ENCODE measurements at places on chromosomes 1 and 21.

DNA sequence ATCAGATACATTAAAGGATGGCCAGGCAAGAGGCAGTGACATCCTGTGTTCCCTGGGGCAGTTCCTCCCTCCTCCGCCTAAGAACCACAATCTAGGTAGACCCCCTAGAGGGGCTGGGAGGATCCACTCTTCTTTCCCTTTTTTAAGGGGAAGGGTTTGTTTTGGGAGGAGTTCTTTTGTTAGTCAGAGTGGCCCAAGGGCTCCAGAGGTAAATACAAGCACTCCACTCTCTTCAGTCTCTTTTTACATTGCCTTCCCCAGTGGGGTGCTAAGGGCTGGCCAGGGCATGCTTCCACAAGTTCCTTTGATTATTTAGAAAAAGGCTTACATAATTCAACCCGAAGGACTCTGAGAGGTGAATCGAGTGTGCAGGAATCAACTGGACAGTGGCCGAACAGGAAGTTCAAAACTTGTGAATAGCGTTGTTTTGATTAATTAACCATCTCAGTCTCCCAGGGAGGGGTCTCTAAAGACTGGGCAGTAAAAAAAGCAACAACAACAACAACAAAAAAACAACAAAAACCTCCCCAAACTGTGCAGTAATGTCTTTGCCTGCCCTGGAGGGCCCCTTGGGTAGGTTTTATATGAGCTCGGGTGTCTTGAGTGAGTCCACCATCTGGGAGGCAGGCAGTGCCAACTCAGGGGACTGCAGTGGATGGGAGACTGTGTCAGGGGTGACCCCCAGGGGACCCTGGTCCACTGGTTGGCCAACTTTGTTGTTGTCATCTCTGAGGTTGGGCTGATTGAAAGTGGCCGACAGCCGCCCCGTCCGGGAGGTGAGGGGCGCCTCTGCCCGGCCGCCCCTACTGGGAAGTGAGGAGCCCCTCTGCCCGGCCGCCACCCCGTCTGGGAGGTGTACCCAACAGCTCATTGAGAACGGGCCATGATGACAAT lies 33.2 kb upstream of the ENO1 start:
- no peak for DNase-seq

DNA sequence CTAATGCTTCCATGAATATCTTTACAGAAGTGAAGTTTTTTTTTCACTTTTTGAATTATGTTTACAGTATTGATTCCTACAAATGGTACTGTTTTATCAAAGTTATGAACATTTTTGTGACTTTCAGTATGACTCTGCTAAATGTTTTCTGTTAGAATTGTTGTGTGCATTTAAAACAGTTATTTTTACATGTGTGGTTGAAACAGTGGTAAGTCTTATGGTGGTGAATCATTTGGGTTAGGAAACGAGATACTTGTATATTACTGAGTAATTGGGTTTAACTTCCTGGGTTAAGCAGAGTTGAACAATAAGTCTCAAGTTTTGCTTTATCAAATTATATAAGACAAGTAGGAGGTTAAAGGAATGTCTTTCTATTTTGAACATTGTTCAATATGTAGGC lies 66.8 kb downstream of the VPS13D start:
- no peak for DNase-seq

DNA sequence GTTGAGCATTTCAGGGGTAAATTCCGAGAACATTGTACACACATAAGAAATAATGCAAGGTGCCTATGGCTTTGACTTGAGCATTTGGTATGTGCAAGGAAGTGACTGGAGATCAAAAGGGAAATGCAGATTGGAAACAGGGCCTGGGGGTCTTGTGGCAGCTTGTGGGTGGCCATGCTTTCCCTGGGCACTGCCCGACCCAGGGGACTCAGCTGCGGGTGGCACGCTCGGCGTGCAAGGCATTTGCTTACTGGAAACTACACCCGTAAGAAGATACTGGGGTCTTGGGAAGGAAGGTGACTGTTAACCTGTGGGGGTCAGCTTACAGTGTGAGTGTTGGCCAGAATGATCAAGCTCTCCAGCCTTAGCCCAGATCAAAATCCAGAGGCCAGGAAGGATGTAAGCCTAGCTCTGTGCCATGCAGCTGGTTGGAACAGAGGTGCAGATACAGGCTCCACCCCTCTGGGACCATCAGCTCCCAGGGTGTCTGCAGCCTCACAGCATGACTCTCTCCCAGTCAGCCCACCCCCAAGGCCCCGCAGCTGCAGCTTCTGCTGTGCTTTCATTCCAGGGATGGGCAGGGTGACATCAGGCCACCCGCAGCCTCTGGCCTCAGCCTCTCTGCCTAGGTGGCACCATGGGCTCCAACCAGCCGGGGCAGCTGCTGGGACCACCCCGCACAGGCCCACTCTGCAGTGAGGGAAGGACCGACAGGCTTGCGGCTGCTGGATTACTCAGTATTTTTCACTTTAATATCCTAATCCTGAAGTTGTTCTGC lies 55.1 kb downstream of the KIF26B start:
- no peak for DNase-seq

DNA sequence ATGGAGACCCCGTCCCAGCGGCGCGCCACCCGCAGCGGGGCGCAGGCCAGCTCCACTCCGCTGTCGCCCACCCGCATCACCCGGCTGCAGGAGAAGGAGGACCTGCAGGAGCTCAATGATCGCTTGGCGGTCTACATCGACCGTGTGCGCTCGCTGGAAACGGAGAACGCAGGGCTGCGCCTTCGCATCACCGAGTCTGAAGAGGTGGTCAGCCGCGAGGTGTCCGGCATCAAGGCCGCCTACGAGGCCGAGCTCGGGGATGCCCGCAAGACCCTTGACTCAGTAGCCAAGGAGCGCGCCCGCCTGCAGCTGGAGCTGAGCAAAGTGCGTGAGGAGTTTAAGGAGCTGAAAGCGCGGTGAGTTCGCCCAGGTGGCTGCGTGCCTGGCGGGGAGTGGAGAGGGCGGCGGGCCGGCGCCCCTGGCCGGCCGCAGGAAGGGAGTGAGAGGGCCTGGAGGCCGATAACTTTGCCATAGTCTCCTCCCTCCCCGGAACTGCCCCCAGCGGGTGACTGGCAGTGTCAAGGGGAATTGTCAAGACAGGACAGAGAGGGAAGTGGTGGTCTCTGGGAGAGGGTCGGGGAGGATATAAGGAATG lies 505 bp downstream of the LMNA start:
- DNase-seq, result no peak

DNA sequence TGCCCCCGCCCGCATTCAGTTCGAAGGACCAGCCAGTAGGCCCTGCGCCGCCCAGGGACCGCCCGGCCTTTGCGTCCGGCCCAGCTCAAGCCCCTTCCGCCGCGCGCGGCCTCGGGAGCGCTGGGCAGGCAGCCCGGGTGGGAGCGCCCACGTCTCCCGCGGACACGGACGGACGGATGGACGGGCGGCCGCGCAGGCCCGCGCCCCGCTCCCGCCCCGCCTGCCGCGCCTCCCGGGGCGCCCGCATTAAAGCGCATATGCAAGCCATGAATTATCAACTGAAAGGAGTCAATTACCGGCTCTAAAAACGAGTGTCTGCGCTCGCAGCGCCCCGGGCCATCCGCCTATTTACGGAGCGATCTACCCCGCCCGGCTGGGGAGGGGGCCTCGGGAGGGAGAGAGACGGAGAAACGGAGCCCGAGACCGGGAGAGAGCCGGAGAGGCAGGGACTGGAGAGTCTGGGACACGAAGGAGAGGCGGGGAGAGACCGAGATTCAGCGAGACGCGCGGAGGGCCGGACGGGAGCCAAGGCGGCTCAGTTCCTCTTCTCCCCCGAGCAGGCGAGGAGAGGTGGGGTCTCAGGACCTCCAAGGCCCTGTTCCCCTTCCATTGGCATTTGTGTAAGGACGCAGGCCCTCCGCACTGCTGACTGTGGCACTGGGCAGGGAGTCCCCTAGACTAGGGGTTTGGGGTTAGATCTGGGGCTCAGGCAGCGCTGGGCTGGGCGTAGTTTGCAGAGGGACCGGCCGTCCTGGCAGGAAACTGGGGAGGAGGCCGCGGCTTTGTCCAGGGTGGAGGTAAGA lies 41.3 kb upstream of the DMBX1 start:
- DNase-seq, result no peak

DNA sequence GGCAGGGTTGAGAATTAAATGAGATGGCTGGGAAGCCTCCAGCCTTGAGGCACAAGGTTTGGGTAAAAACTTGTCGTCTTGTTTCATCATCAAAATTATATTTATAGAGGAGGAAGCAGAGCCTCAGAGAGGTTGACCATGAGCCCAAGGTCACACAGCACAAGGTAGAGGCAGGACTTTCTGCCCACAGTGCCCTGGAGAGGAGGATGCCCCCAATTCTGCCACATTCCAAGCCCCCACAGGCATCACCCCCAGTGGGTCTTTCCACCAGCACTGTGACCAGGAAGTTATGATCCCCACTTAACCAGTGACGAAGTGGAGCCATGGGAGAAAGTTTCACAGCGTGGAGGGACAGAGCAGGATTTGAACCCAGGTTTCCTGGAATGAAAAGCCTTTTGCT lies 400.0 kb downstream of the MATN1 start:
- no peak for DNase-seq

GRCh38 chr1:209876078-209876800 lies 48.5 kb downstream of the UTP25 start:
- DNase-seq, result no peak

- DNase-seq, result no peak
Measured at GRCh38 chr1:8382608-8383505, 64.9 kb downstream of the SLC45A1 start.

- DNase-seq, result no peak
Measured at GRCh38 chr1:32099426-32099825, 8.4 kb upstream of the KPNA6 start.

DNA sequence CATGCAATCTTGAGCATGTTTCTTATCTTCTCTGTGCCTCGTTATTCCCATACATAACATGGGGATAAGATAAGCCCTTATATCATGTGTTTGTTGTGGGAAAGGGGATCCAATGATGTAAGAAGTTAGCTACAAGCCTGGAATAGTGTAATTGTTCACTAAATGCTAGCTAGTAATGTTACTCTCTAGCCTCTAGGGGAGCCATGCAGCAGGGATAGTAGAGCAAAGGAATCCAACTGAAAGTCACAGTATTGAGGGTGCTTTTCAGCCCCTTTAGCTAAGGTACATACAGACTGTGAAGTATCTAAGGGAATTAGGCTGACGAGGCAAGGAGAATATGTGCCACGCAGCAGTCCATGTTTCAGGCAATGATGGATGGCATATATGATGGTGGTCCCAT lies 46.9 kb downstream of the IL23R start:
- DNase-seq, result no peak

- DNase-seq, result no peak
Measured at GRCh38 chr1:170461762-170462384, 70.1 kb upstream of the GORAB start.

- no peak for DNase-seq
Measured at GRCh38 chr1:101613546-101613945, 376.7 kb downstream of the S1PR1 start.

GRCh38 chr1:47993416-47993740 lies 3.8 kb downstream of the TRABD2B start:
- DNase-seq, result no peak

- peak; percentile 49 for DNase-seq
Measured at GRCh38 chr21:33127154-33127867, 57.4 kb downstream of the OLIG1 start.

DNA sequence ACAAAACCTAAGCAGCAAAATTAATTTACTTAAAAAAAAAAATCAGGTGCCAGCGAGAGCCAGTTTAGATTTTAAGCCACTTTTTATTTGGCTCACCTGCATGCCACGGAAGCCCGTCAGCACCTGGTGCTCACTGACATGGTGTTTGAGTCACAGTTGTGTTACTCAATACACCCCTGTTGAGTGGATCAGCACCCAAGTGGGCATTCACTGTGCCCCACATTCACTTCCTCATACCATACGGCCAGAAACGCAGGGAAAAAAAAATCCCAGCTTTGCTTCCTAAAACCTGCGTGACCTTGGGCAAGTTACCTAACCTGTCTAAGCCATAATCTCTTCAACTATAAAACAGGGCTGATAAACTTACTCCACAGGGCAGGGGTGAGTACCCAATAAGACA lies 42.8 kb upstream of the SIM2 start:
- no peak for DNase-seq

DNA sequence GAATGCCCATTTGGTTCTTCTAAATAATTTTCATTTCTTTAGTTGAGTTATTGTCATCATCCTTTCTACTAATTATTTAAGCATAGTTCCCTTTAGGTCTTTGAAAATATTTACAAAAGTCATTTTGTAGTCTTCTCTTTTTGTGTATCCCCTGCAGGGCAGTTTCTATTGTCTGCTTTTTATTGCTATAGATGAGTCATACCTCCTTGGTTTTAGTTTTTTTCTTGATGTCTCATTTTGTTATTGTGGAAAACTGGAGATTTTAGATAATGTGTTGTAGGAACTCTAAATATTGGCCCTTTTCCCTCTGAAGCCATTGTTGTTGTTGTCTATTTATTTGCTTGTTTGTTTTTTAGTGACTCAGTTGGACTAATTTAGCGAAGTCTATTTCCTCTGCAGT lies 387.9 kb downstream of the NUF2 start:
- no peak for DNase-seq

GRCh38 chr1:111369177-111369576 lies 58.4 kb downstream of the OVGP1 start:
- DNase-seq, result no peak

DNA sequence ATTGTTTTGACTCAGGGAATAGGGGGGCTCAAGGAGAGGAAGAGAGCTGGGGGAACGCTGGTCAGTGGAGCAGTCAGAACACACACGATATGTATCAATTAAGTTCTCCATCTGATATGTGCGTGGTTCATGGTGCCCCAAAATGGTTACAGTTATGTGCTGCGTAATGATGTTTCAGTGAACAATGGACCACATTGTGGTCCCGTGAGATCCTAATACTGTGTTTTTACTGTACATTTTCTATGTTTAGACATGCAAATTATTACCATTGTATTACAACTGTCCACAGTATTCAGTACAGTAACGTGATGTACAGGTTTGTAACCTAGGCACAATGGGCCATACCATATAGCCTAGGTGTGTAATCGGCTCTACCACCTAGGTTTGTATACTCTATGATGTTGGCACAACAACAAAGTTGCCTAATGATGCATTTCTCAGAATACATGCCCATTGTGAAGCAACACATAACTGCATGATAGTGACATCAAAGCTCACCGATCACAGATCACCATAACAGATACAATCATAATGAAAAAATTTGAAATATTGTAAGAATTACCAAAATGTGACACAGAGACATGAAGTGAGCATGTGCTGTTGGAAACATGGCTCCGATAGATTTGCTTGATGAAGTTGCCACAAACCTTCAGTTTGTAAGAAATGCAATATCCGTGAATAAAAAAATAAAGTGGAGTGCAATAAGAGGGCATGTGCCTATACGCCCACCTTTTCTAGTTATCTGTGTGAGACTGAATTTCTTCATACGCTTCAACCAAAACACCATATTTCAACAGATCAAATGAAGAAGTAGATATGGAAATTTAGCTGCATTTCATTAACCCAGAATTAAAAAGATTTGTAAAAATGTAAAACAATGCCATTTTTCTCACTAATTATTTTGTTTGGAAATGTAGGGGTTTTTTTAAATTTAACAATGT lies 14.8 kb upstream of the TMEM54 start:
- no peak for DNase-seq

DNA sequence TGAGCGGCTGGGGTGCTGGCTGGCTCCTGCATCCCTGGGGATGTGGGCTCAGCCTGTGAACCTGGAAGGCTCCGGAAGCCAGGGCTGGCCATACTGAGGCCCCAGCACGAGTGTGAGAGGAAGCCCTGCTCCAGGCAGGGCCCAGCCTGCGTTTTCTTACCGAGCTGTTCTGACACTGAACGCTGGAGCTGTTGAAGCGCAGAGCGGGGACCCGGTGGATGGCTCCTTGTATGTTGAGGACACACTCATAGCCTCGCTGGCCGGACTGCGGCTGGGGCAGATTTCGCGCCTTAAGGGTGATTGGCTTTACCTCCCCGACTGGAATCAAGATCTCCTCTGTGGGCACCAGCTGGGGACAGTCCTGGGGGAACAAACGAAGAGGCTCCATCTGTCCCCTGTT lies 160.0 kb downstream of the PLXNA2 start:
- DNase-seq, result no peak

All from effector CD8-positive, alpha-beta T cell (primary cell).